ENCODE measurements at places on chromosomes 16 and 17. TPM values are rescaled to one million over a fixed set of nuclear protein-coding genes. Genes with fewer than 3 reads are reported as not detected.

HOXB7 gene
- 1.5 TPM for total RNA-seq

MKS1 gene
- 21.1 TPM for total RNA-seq

HS3ST3A1 gene
- 1.0 TPM for total RNA-seq

TNFSF12 gene
- total RNA-seq, result 39.3 TPM

CDH1 gene
- 0.16 TPM for total RNA-seq

EME1 gene
- total RNA-seq, result 0.29 TPM

ZNF597 gene
- 2.8 TPM for total RNA-seq

MSLN gene
- total RNA-seq, result not detected

OR2C1 gene
- total RNA-seq, result 0.29 TPM

SLC52A1 gene
- 0.98 TPM for total RNA-seq

CACNG1 gene
- total RNA-seq, result not detected

TP53TG3E gene
- not detected for total RNA-seq

USP43 gene
- 3.9 TPM for total RNA-seq

PRAC1 gene
- total RNA-seq, result not detected

G6PC1 gene
- not detected for total RNA-seq

NTN1 gene
- 3.7 TPM for total RNA-seq

KRT9 gene
- not detected for total RNA-seq

SLC35G3 gene
- total RNA-seq, result not detected

CDYL2 gene
- total RNA-seq, result 10.7 TPM

LRRC46 gene
- total RNA-seq, result 0.59 TPM

TMEM235 gene
- not detected for total RNA-seq

ITGA2B gene
- total RNA-seq, result 1.2 TPM

KRTAP3-1 gene
- not detected for total RNA-seq

STH gene
- not detected for total RNA-seq

KRT31 gene
- not detected for total RNA-seq

ICAM2 gene
- 26.1 TPM for total RNA-seq

KRT40 gene
- not detected for total RNA-seq

CHAD gene
- total RNA-seq, result 5.6 TPM

SLC13A2 gene
- total RNA-seq, result 4.0 TPM

ABCA6 gene
- 122 TPM for total RNA-seq

LGALS9C gene
- total RNA-seq, result not detected

IGFALS gene
- total RNA-seq, result 0.32 TPM

CCL17 gene
- not detected for total RNA-seq

GAST gene
- not detected for total RNA-seq

CLEC19A gene
- total RNA-seq, result not detected

TMEM88 gene
- 21.0 TPM for total RNA-seq

ABCA8 gene
- 47.5 TPM for total RNA-seq

NKD1 gene
- 4.6 TPM for total RNA-seq

ZPBP2 gene
- total RNA-seq, result not detected

KRT13 gene
- 1.6 TPM for total RNA-seq

CDH11 gene
- total RNA-seq, result 41.8 TPM

PLLP gene
- total RNA-seq, result 3.8 TPM

COQ9 gene
- total RNA-seq, result 36.0 TPM

Data from breast epithelium (tissue), 4 donors.